Activated naive CD4-positive, alpha-beta T cell (primary cell): ENCODE measurements at places on chromosomes 13 and 19.

DNA sequence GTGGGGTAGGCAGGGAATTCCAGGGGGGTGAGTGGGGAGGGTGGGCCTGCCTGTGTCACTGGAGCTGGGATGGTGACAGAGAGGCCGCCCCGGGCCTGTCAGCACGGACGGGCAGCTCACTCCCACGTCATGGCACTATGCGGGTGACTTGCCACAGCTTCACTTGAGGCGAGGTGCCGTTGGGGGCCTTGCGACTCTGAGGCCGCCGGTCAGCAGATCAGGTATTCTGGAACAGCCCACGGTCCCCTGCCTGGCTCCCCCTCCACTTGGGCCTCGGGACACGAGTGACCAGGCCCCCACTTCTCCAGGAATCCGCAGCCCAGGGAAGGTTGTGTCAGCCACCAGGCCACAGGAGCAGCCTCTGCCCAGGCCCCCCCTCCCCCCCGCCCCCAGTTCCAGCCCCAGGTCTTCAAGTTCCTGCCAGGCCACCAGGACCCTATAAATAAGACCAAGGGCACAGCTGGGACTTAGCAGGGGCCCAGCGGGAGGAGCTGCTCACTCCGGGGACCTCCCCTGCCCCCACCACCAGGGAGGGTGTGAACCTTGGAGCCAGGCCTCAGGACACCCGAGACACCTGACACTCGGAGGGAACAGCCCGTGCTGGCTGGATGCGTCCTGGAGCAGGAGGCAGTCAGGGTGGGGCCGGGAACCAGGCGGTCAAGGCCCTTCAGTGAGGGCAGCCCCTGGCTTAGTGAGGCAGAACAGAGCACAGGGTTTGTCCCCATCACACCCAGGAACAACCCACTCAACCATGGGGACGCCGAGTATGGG is 2.7 kb upstream of the MIDN start:
- DNase-seq: no peak

GRCh38 chr19:38544569-38545315 is 73.0 kb downstream of the MAP4K1 start:
- DNase-seq: no peak

DNA sequence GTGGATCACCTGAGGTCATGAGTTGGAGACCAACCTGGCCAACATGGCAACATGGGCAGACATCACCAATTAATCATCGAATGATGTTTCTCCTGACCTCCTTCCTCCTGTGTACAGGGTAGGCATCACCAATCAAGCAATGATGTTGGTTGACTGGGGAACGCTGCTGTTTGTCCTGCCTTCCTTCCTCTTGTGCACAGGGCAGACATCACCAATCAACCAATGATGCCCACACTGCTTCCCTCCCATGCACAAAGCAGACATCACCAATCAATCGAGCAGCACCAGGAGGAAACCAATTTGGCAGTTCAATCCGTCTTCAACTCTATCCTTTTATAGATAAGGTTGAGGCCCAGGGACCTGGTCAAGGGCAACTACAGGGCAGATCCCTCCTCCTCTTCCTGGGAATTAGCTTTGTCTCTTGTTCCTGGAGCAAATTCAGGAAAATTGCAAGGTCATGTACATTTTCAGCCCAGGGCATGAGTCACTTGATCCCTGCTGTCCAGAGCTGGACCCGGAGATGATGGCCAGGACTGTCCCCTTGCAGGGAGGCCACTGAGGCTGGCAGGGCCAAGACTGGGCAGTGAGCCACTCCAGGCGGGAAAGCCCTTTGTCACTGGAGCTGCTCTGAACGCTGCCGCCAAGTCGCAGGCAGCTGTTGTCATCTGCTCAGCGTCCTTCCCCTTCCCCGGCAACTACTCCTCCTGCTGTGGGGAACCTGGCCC is 5.3 kb upstream of the CSNK1G2 start:
- DNase-seq: no peak

DNA sequence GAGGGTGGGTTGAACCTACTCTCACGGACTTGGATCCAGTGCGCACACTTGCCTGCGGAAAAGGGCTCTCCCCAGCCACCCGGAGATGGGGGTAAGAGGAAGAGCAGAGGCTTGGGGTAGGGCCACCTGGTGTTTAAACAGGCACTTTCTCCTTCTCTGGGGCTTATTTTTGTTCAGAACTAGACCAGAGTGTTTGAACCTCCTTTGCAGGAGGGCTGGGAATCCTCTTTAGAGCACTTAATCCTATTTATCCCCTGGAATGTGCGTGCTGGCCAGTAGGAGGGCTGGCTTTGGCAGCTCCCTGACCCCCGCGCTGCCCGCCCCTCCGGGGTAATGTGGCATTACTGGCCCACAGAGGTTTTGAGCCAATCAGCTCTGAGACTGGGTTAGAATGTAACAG is 2.0 kb downstream of the RGS9BP start:
- no peak for DNase-seq

GRCh38 chr19:45623984-45624383 is 15.2 kb downstream of the EML2 start:
- DNase-seq: no peak

- DNase-seq: no peak
These were observed 86.7 kb upstream of the GPR12 start for GRCh38 chr13:26847281-26847680.

DNA sequence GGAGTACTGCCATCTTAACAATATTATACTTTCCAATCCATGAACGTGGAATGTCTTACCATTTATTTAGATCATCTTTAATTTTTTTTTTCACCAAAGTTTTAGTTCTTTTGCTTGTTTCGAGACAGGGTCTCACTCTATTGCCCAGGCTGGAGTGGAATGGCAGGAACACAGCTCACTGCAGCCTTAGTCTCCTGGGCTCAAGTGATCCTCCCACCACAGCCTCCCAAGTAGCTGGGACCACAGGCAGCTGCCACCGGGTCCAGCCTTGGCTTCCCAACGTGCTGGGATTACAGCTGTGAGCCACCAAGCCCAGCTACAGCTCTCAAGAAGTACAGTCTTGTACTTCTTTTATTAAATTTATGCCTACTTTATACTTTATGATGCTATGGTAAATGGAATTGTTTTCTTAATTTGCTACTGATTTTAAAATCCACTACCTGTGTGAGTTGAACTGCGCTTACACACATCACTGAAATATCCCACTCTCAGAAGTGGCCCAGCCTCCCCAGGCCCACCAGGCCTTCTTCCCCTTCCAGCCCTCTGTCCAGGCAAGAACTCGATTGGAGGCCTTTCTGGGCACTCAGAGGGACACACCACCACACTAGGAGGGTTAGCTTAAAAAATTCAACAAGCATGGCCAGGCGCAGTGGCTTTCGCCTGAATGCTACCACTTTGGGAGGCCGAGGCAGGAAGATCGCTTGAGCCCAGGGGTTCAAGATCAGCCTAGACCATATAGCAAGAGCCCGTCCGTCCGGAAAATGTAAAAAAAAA is 1.0 kb upstream of the PGLS start:
- no peak for DNase-seq

GRCh38 chr13:40665126-40666044 is 1.1 kb downstream of the FOXO1 start:
- peak; percentile 41 for DNase-seq

- DNase-seq: no peak
These were observed 213.7 kb downstream of the RFC3 start for GRCh38 chr13:34031610-34032009.

DNA sequence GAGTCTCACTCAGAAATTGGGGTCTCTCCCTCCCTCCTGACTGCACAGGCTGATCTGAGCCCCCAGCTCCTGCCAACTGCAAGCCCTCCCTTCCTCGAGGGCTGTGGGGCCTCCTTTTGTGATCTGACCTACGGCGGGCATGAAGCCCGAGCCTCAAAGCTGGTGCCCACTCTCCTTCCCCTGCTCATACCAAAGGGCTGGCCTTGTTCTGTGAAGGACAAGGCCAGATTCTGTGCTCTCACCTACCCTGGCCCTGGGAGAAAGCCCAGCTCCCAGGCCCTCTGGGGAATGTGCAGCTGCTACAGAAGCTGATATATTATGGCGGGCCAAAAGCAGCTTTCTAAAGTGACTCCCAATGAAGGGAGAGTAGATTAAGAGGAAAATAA is 9.0 kb upstream of the ECH1 start:
- DNase-seq: no peak

GRCh38 chr19:2547721-2548120 is 71.8 kb downstream of the GADD45B start:
- no peak for DNase-seq

DNA sequence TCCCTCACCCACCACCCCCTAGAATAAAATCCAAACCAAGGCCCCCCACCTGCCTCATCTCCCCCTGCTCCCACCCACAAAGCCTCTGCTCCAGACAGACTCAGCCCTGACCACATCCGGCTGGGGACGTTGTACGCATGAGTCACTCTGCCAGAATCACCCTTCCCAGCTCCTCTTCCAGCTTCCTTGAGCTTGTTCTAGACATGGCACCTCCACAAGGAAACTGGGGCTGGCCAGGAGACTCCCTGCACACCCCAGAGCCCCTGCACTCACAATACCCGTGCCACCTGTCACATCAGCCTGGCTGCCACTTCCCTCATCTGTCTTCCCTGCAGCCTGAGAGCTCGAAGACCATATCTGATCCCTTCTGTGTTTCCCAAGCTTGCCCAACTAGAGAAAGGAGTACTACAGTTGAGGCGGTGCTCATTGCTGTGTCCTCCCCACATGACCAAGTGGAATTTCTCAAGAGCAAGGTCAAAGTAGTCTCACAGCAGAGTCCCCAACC is 9.7 kb downstream of the DEDD2 start:
- no peak for DNase-seq

DNA sequence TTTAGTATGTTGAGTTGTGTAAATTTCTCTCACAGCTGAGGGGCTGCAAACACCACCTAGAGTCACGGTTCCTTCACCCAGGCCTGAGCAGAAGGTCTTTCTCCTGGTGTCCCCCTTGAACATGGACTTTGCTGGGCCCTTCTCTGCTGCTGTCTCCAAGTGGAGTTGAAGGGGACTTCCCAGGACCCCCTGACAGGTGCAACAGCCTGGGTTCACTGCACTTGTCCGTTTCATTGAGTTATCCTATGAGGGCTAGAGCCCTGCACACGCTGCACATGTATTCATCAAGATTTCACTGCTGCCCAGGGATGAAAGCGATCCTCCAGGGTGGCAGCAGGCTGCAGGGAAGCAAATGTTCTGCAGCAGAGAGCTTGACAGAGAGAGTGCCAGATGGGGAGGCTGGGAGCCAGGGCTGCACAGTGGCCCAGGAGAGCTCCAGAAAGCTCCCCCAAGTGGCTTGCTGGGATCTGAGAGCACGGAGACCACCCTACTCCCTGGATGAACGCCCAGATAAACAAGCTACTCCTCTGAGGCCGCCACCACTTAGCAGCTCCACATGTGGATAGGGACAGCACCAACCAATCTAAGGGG is 10.3 kb downstream of the TMEM272 start:
- DNase-seq: no peak

- DNase-seq: no peak
These were observed 9.9 kb downstream of the STOML3 start for GRCh38 chr13:38980750-38981078.

DNA sequence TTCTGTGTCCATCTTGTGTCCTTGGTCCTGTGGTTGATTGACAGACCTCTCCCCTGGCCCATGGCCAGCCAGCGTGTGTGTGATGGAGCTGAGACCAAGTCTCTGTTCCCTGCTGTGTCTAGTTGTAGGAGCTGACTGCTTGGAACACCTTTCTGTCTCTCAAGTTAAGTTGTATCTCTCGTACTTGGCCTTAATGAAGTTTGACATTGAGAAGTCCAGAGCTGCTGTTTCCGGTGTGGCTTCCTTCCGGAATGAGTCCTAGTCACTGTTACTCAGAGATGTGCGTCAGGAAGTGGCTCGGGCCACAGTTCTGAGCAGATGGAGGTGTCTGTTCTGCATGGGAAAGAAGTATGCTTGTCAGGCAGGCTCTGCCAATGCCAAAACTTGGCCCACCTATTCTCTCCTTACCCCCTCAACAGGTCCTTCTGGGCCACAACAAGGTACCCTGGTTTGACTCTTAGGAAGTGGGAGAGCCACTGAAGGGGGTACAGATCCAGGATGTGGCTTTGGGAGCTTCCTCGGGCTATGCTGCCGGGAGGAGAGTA is 54.3 kb downstream of the GATAD2A start:
- peak; percentile 40 for DNase-seq

GRCh38 chr19:2294687-2295335 is 12.8 kb upstream of the PEAK3 start:
- no peak for DNase-seq

DNA sequence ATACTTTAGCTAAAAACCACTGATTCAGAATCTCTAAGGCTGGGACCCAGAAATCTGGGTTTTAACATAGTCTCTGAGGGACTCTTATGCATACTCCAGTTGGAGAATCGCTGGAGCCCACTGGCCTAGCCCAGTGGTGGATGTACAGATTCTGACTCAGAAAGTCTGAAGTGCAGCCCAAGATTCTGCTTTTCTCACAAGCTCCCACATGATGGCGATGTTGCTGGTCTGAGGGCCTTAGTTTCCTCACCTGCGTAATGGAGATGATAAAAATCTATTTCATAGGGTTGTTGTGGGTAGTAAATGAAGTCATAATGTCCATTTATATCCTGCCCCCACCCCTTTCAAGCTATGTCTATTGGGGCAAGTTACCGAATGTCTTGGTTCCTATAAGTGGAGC is 7.7 kb upstream of the CDADC1 start:
- no peak for DNase-seq

- no peak for DNase-seq
These were observed 628 bp downstream of the MRPL34 start for GRCh38 chr19:17306285-17306714.

DNA sequence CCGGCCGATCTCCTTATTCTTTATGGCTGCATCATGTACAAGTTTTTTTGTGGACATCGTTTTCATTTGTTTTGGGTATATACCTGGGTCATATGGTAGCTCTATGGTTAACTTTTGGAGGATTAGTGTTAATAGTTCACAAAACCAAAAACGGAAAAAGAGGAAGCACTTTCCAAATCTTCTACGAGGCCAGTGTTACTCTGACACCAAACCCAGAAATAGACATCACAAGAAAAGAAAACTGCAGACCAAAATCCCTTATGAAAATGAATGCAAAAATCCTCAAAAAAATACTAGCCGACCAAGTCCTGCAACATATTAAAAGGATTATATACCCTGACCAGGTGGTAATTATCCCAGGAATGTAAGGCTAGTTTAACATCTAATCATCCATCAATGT is 29.8 kb downstream of the ADGRE2 start:
- DNase-seq: no peak

DNA sequence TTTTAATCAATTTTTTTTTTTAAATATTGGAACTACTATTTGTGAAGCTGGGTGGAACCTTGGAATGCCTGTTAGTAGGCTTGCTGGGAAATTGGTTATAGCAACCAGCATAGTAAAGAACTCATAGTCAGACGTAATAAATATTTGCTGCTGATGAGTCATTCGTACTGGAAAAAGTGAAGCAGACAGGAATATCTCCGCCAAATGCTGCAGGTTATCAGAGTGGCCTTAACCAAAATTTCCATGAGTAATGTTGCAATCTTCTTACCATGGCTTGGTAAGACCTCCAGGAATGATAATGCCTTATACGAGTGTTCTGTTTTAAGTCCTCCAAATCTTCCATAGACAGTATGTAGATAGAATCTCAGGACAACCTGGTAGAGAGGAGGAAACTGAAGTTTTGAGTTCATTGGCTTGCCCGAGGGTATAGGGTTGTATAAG is 34.2 kb downstream of the MBNL2 start:
- no peak for DNase-seq
